T-helper 1 cell (primary cell): ENCODE measurements at places on chromosomes 12 and 14.

DNA sequence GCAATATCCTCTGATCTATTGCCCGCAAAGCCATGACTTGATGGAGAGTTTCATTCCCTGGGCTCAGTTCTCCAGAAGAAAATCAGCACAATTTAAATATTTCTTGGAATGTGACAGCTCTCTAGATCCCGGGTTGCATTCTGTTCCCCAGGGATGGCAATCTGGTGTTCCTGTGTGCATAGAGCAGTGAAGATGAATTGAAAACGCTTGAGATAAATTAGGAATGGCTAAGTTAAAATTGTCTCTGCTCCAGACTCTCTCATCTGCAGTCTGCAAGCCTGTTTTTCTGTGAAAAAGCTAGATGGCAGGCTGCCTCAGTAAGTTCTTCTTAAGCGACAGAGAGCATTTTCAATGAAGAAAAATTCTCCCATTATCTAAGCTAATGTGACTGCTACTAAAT lies 582.5 kb upstream of the MGAT4C start:
- DNase-seq, result no peak

DNA sequence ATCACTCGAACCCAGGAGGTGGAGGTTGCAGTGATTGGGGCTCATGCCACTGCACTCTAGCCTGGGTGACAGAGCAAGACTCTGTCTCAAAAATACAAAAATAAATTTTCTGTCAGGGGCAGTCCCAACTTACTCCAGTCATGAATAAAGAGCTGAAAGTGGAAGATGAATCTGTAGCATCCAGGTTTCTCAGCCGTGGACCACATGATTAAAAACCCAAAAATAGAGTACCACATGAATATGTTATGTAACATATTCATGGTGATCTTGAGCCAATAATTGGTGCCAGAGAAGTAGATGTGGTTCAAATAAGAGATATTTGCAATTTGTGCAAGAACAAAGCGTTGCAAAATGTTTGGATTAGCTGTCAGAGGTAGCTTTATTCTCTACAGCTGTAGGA lies 23.1 kb downstream of the SPIC start:
- DNase-seq, result no peak

DNA sequence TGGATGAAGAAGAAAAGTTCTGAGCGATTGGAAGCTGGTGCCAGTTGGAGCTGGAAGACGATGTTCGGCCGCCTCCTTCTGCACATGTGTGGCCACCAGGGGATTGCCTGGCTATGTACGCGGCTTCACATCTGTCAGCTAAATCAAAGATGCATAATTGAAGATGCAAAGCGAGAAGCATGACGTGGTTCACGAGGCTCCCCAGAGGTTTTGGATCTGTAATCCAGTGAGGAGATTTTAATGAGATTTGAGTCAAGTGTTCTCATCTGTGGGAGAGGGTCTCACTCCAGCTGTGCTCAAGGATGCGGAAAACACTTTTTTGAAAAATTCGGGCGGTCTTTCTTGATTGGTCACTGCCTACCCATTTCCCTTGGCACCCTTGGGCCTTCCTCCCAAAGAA lies 94.6 kb downstream of the PAX9 start:
- DNase-seq, result no peak

GRCh38 chr14:50920482-50921230 lies 23.6 kb downstream of the PYGL start:
- DNase-seq, result no peak

- DNase-seq, result no peak
These were observed 209.6 kb upstream of the SLC16A7 start for GRCh38 chr12:59386236-59386635.

DNA sequence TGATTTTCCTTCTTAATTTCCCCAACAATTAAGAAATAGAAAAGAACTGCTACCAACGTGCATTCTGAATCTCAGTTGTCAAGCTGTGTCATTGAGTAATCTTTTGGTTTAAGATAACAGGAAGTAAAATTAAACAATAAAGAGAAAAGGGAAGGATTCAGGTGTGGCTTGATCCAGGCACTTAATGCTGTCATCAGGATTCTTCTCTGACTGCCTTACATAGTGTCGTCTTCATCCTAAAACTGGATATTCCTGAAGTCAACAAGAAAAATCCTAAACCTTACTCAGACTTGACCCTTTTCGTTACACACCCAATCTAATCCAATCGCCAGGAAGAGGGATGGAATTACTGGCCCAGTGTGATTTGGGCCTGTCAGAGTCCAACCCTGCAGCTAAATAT lies 443.8 kb downstream of the MED13L start:
- no peak for DNase-seq

GRCh38 chr12:106865683-106866082 lies 90.0 kb upstream of the TMEM263 start:
- no peak for DNase-seq
